T1000 (cell line): ENCODE measurements at places on chromosomes 3 and 15.

DNA sequence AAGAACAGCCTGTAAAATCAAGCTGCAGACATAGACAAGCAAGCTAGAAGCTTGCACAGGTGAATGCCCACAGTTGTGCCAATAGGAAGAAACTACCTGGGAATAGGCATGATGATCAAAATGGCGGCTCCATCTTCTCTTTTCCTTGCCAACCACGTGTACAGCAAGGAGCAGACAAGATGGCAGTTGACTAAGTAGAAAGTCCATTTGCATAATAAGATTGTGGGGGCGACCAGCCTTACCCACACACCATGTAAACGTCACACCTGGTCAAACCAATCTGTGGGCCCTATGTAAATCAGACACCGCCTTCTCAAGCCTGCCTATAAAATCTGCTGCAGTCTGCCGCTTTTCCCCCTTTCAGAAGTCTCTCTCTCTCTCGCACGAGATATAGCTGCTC, 25.1 kb upstream of the ANKRD34C start:
- DNase-seq = no peak

- DNase-seq = no peak
These were observed 304.6 kb upstream of the KCNMB2 start for GRCh38 chr3:178231645-178232044.

DNA sequence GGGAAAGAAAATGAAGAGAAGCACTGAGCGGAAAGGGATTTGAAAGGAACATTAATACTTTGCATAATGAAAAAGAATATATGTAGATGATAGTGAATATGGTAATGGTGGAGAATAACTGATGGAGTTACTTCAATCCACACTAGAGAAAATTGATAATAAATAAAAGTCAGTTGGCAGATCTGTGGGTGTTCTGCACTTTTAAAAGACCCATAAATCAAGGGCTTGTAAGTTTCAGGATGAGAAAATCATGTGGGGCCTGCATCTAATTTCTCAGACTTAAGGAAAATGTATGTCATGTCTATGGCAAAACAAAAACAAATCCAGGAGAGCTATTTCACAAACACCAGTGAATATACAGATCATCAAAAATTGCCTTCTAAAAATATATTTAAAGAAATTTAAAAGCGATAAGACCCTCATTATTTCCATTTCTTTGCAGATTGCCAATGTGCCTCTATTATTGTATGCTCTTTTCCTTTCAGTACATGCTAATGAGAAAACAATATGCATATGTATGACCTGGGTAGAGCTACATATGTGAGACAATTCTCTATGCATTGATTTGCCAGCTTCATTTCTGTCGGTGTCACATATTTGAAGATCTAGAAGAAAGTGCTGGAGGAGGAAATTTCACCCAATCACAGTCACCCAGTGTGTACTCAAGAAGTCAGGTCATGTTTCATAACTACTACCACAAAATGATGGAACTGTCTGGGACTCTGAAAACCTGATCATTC, 269.9 kb upstream of the PDZRN3 start:
- DNase-seq = no peak

- no peak for DNase-seq
These were observed 89.4 kb downstream of the PDE8A start for GRCh38 chr15:85071061-85071460.

DNA sequence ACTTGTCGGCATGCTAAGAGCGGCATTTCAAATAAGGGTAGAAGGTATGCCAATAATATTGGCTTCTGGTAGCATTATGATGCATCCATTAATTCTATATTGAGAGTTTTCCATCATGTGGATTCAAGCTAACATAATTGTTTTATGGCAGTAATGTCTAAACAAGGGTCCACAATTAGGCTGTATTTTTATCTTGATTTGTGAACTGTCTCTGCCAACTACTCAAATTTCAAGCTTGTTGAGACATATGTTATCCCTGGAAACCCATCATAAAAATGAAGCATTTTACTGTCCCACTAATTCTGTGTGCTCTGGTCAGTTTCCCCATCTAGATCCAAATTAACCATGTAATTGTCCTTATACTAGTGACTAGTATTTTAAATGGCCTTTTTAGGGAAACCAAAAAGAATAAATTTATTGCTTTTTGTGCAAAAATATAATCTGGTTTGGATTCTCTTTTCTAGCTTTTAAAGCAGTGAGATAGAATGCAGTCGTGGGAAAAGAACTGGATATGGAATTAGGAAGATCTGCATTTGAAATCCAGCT, 1.2 kb upstream of the OSTN start:
- DNase-seq = no peak

DNA sequence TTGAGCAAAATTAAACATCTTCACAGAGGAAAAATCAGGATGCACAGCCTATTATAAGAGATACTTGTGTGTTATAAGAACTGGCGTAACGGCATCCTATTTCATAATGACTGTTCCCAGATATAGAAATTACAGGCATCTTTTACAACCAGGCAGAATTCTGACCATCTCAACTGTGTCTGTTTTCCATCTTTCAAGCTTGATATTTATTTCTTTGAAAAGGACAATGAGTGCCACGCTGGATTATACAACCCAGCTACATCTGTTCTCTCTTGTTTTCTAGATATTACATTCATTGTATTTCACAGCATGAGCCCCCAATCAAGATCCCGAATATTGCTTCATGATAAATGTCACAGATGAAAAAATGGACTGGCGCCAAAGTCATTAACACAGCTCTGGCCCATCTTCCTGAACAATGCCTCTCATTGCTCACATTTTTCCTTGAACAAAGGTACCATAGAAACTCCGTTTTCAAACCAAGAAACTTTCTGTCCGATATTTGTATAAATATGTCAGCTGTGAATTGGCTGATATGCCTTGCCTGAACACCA, 420.6 kb downstream of the TBL1XR1 start:
- DNase-seq = no peak

DNA sequence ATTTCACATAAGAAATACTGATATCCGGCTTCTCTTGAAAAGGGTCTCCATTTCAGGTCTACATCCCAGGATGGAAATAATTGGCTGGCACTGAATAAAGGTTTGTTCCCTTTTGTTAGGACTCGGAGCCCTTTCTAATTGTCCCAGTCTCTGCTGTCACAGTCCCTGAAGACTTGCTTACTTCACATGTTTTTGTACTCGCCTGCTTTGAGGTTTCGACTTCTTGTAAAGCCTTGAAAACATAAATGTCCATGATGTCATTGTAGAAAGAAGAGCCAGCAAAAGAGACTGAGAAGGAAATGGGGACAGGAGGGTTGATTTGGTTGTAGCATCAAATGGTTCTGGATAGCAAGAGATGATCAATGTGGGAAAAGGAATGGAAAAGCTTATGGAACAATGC, 963.4 kb upstream of the SEMA6D start:
- no peak for DNase-seq

- no peak for DNase-seq
These were observed 30.7 kb downstream of the SEMA7A start for GRCh38 chr15:74402873-74403587.

- peak; percentile 37 for DNase-seq
These were observed 779.1 kb downstream of the MECOM start for GRCh38 chr3:168884353-168884903.

GRCh38 chr15:42102646-42103235, 8.4 kb upstream of the PLA2G4D start:
- peak; percentile 10 for DNase-seq

DNA sequence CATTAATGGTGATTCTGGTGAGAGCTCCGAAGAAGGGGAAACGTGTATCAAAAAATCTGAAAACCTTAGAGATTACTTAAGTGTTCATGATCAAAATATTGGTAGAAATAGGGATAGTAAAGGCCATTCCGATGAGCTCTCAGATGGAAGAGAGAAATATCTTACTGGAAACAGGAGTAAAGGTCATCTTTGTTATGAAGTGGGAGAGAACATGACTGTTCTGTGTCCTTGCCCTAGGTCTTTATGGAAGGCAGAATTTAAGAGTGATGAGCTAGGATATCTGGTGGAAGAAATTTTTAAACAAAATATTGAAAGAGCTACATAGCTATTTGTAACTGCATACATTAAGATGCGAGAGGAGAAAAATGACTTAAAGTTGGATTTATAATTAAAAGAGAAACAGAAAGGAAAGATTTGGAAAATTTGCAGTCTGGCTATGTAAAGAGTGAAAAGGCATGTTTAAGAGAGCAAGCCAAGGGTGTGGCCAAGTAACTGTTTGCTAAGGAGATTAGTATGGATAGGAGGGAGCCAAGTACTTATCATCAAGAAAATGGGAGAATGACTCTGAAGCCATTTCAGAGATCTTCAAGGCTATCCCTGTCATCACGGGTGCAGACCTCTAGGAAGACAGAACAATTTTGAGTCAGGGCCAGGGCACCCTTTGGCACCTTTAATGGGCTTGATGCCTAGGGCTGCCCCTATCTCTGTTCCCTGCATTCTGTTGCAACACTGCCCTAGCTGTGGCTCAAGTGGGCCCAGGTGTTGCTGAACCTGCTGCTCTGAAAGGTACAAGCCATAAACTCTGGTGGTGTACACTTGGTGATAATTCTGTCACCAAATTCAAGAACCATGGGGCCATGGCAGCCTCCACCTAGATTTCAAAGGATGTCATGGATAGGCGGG, 27.3 kb downstream of the SLMAP start:
- no peak for DNase-seq

DNA sequence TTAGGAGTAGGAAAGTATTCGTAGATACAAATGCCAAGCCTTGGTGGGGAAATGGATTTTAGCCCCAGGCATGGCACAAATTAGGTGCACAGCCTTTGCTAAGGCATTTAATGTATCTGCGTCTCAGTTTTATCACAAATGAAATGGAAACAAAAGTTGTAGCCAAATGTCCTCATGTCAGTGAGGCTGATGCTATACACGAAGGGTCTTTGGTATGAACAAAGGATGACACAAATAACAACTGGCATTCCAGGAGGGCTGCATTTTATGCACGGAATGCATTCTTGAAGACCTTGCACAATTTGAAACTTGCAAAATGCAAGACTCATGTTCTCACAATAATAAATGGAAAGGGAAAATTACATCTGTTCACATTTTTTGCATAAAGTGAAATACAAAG, 181.9 kb downstream of the SV2B start:
- DNase-seq = no peak

GRCh38 chr15:79540551-79540950, 108.4 kb downstream of the MINAR1 start:
- DNase-seq = no peak

DNA sequence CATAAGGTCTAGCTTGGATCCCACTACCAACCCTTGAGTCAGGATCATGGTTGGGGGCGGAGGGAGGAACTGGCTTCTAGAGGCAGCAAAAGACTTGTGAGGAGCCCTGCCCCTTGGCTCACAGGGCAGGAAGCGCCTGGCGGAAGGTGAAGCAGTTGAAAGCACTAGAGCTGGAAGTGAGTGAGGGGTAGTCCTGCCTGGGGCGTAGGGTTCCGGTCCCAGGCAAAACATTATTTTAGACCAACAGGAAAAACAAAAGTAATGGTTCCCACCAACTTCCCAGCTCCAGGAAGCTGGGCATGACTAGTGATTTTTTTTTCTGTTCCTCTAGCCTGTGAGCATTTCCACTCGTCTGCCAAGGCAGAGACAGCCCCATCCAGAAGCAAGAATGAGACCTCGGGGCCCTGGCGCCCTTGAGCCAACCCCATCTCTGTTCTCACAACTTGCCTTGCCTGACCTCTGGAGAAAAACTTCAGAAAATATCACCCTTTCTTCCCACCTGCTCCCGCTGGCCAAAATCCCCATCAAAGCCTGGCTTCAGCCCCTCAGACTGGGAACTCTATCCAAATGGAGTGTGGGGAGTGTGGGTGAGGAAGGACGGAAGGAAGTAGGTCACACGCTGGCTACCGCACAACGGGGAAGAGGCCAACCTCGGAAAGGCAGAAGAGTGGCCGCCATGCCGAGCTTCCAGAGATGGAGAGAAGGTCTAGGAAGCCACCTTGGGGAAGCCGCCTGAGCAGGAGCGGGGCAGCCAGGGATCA, 57.5 kb downstream of the RBPMS2 start:
- DNase-seq = no peak

DNA sequence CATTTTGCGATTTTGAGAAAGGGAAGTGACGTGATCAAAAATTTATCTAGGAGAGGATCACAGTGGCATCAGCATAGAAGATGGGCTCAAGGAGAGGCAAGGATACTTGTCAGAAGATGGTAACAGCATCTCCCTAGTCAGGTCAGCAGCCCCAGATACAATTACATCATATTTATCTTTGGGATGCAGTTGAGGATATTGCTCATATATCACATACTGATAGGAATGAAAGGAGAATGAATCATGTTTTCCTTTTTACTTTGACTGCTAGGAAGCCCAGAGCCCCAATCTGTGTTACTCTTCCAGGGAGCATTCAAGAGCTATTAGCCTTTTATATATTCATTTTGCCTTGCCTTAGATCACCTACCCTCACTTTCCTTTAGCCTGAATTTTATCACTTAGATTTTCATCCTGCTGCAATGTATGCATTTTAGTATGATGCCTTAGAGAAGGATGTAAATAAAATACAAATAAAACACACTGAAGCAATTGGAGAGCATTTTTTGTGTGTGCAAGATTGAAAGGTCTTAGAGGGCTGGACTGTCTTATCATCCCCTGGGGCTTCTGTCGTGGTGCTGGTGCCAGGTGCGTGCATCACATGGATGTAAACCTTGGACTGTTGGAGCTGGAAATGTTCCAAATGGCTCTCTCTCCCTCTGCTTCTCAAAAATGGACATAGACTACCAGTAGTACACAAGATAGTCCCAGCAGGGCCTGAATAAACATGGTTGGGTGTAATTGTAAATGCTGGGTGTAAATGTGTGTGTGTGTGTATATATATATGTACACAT, 40.3 kb downstream of the CORO2B start:
- DNase-seq = no peak

- no peak for DNase-seq
These were observed 440.5 kb downstream of the SHQ1 start for GRCh38 chr3:72407766-72408165.

GRCh38 chr15:48391950-48392349, 60.7 kb downstream of the DUT start:
- DNase-seq = no peak
